ENCODE measurements at places on chromosomes 3 and 15.

GRCh38 chr3:177484926-177485325 is 287.6 kb upstream of the TBL1XR1 start:
- no peak for DNase-seq

DNA sequence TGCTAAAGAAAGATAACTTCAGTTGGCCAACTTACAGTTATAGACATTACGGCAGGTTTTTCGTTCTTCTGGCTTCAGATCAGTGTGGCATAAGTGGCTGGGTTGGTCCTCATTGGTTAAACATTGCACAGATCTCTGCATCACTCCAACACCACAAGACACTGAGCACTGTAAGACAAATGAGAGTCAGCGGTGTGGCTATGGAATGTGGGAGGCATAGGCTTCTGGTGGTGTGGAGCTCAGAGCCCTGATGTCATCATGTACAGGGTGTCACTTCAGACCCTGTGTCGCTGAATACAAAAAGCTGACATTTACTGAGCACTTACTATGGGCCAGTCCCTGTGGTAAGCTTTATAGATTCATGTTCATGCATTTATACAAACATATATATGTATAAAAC is 146.0 kb downstream of the ADAMTS9 start:
- DNase-seq = no peak

- no peak for DNase-seq
Measured at GRCh38 chr3:122777563-122777962, 16.1 kb downstream of the HSPBAP1 start.

DNA sequence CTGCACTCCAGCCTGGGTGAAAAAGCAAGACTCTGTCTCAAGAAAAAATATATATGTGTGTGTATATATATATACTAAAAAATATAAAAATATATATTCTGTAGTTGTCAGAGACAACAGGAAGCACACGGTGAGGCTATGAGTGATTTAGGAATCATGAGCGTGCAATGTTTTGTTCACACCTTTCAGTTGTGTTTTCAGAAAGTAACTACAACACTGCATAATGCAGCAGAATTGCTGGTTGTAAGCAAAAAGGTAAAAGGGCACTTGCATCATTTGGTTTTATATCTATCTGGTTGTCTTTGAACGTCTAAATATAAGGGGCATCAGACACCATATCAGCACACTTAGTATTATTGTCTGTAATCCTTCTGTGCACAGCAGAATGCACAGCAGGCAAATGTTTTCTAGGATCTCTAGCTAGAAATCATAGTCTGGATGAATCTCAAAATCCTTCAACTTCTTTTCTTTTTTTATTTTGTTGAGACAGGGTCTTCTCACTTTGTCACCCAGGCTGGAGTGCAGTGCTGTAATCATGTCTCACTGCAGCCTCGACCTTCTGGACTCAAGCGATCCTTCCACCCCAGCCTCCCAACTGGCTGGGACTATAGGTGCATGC is 44.8 kb downstream of the CCR3 start:
- DNase-seq = no peak

DNA sequence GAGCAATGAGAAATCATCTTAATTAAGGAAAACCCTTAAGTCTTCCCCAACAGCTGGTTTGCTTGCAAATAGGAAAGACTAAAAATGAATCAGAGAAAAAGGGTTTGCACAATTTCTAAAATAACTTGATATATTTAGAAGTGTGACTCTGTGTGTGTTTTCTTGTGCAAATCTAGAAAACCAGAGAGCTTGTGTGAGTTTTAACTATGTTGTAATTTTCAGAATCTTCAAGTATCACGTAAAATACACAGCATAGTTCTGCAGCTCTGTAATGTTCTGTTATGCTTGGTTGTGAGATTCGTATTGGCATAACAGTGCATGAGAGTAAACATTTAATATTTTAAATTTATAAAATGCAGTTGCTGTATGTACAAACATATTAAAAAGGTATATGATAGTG is 74.7 kb upstream of the GAP43 start:
- no peak for DNase-seq

Data from femur (tissue), 1 donor.